K562 (cell line): ENCODE measurements at places on chromosomes 7 and 10. TPM values are rescaled to one million over a fixed set of nuclear protein-coding genes. Genes with fewer than 3 reads are reported as not detected.

MEST gene
- 0.62 and 1.0 TPM in 2 replicates for total RNA-seq

- peaks cover 25% of the 10 kb centered on the region; the same call in 1 of the 3 replicates for H3K36me3 ChIP-seq
- H3K27ac ChIP-seq: no peak overlapping the region
- no peak overlapping the region for H3K4me3 ChIP-seq
- H3K4me1 ChIP-seq: no peaks in the 10 kb centered on the region; the same call in 2 of the 3 replicates
Measured at GRCh38 chr7:128389618-128390329, 20.0 kb downstream of the IMPDH1 start.

OR9A2 gene
- total RNA-seq: not detected in 2 replicates

GRCh38 chr10:130193493-130194193 lies 57.5 kb downstream of the GLRX3 start:
- no peaks in the 10 kb centered on the region for H3K36me3 ChIP-seq
- H3K4me3 ChIP-seq: no peak overlapping the region
- no peaks in the 10 kb centered on the region for H3K27me3 ChIP-seq
- no peaks in the 10 kb centered on the region for H3K4me1 ChIP-seq
- no peak overlapping the region for H3K27ac ChIP-seq
